Activated T-helper 2 cell treated with anti-CD3 and anti-CD28 coated beads, Interferon-gamma antibody, Interleukin-2, Interleukin-4, amounts not matched to agents 10 μg/mL and 5 μg/mL and 100 μg/mL, durations not matched to agents 14 hours and 24 hours and 36 hours (primary cell): ENCODE measurements at places on chromosomes 11 and 22. TPM values are rescaled to one million over a fixed set of nuclear protein-coding genes. Genes with fewer than 3 reads are reported as not detected.

The NCR3LG1 gene
- 10.0 and 11.4 TPM in 2 replicates for total RNA-seq

The CARNS1 gene
- 0.51 and 0.68 TPM in 2 replicates for total RNA-seq

DNA sequence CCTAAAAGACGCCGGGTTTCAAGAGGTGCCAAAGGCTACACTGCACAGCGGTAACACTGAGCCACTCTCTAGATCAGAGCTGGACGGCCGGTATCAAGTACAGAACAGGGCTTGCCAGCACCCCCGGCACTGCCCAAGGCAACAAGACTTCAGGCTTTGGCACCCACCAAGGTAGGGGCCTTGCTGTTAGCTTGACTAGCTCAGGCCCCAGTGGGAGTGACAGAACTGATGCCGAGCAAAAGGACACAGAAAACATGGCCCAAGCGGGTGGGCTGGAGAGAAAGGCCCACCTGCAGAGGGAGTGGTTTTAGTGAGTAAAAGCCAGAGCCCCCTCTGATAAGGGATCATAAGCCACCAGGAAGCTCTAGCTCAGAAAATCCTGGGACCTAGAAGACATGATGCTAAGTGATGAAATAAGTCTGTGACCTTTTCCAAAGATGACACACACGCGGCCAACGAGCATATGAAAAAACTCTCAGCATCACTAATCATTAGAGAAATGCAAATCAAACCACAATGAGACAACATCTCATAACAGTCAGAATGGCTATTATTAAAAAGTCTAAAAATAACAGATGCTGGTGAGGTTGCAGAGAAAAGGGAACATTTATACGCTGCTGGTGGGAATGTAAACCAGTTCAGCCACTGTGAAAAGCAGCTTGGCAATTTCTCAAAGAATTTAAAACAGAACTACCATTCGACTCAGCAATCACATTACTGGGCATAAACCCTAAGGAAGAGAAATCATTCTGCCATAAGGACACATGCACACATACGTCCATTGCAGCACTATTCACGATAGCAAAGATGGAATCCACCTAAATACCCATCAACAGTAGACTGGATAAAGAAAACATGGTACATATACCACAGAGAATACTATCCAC is 12.9 kb downstream of the EHD1 start:
- DNase-seq, result no peak

DNA sequence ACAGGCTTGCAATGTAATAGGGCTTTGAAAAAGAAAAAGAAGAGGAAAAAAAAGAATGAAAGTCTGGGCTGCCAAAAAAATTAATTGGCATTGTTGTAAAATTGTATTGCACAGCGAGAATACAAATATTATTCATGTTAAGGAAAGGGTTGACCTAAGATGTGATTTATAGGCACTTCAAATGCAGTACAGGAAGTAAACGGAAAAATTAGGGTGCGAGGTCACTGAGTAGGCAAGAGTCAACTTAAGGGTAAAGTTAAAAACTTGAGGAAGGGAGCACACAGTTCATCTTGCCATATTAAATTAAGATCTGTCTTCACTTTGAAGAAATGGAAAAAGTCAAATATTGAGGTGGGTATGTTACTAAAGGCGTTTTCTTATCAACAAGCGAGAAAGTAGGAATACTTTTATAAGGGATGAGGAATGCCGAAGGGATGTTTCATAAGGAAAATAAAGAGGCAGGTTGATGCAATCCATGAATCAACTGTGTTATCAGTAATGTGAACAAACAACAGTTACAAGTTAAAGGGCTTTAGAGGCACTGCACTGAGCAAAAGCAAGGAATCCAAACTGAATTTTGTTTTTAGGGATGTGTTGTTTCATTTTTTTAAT is 123.0 kb downstream of the WT1 start:
- no peak for DNase-seq

DNA sequence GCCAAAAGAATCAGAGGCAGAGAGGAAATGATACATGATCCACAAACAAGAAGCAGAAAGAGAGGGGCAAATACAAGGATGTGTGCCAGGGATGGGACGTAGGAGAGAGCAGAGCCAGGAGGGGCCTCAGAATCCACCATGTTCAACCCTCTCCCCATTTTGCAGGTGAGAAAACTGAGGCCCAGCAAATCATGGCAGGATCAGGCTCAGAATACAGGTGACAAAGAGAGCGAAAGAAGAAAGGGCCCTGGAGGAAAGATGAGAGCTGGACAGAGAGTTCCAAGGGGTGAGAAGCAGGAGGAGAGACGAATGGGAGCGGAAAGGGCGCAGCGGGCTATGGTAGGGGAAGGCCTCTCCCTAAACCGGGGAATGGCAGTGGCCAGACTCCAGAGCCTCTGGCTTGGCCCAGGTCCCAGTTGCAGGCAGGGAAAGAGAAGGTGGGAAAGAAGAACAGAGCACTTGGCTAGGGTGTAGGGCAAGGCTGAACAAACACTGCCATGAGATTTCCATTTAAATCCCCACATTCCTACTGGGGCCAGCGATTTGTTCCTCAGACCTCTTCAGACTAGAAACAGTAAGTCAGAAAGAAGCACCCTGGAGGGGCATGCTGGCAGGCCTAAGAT is 44.4 kb upstream of the TSKU start:
- no peak for DNase-seq
